Pancreas (tissue), 10 donors: ENCODE measurements at places on chromosomes 7 and 10.
A peak's percentile ranks its signal among the peaks of the same experiment; 100 is the strongest.

GRCh38 chr10:104380336-104380735, 26.7 kb downstream of the CFAP58 start:
- no peak for DNase-seq

DNA sequence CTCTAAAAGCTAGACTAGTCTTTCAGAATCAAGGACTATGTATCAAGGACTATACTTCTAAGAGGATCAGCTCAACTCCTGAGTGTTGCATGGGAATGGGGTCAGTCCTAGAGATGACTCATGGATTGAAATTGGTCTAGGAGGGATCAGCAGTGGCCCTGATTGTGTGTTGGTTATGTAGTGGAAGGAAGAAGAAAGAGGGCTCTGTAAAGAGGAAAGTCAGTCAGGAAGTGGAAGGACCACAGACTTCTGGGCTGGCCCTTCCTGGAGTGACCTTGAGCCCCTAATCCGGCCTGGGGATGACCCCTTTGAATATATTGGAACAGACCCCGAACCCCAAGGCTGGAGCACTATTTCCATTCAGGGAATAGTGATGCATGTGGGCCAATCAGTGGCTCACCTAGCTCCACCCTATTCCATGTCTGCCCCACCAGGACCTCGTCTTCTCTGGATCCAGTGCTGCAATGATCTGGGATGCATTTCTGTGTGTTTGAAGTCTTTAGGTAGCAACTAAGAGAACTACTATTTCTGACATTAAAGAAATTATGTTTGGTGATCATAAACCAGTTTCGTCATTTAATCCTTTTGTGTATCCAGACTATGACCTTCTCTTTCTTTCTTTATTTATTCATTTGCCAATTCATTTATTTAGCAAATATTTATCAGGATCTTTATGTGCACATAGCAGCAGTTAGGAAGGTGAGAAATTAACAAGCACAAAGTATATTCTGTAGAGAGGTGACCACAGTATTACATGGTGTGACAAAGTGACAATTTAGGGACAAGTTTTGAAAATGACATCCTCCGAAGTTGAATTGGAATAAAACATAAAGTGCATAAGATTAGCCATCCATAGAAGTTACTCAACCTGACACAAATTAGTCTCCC, 48.6 kb upstream of the KIF5B start:
- DNase-seq, result no peak

- no peak for DNase-seq
Measured at GRCh38 chr7:20831451-20831850, 44.8 kb upstream of the SP8 start.

GRCh38 chr7:75969182-75969581, 25.2 kb downstream of the TMEM120A start:
- no peak for DNase-seq

DNA sequence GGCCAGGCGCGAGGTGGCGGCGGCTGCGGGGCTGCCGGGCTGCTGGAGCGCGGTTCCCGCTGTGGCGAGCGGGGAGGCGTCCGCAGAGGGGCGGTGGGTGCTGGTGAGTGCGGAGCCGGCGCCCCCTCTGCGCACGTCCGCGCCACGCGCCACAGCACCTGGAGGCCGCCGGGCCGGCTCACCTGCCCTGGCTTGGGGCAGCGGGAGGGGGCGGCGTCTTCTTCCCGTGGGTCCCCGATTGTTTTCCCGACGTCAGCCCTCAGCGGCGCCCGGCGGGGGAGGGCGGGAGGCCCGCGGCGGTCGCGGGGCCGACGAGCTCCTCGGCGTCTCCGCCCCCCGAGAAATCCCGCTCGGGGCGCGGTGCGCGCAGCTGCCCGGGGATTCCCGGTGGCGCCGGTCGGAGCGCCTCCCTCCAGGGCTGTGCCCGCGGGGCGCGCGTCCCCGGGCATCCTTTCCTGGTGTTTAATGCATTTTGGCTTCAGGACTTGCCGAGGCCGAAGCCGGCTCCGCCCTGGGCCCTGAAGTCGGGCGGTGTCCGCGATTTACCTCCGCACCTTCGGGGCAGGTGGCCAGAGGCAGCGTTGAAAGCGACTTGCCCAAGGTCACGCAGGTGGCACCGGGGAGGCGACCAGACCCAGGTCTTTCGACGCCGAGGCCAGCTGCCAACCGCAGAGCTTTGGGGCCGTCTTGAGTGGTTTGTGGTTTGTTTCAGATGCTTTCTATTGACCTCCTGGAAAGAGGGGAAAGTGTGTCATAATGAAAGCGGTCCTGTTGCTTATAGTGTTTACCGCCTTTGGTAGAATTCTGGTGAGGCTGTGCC, 561 bp downstream of the PLEKHA1 start:
- peak; percentile 91 for DNase-seq
